ENCODE measurements at places on chromosomes 6 and 20.

- no peak for DNase-seq
Observed at GRCh38 chr6:104689551-104690205, 170.0 kb downstream of the HACE1 start.

DNA sequence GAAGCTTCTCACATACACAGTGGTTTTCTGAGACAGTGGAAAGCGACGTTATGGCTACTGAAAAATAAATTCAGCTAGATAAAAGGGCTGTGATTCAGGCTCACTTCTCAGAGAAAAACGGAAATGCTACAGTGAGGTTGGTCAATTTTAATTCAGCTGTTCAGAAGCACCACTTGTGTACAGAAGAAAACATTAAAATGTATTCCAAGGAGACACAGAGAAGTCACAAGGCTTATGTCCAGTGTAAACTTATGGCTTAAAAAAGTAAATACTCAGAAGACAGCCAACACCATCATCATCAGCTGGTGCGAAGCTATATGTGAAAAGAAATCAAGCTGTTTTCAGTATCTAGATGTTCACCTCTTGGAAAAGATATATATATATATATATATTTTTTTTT is 68.6 kb downstream of the ABHD12 start:
- no peak for DNase-seq

DNA sequence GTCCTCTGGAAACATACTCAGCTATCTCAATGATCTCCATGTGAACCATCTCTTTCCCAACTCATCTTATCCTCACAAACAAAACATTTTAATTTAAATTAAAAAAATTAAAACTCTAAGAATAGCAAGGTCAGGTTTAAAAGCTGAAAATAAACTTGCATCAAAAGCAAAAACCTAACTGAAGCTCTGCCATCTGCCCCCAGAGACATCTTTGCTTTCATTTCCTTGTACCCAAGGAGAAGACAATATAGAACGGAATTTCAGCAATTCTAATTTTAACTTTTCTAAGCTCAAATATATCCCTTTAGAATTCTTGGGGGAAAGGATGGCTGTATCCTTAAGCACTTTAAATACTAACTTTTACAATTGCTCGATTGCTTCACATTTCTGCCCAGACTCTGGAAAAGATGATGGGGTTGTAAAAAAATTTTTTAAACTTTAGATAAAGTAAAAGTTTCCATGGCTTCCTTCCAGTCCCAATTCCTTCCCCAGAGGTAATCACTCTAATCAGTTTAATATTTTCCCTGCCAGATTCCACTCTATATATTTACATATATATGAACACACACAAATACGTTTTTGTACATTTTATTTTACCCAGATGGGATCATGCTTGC is 69.2 kb upstream of the SMIM29 start:
- DNase-seq: no peak

DNA sequence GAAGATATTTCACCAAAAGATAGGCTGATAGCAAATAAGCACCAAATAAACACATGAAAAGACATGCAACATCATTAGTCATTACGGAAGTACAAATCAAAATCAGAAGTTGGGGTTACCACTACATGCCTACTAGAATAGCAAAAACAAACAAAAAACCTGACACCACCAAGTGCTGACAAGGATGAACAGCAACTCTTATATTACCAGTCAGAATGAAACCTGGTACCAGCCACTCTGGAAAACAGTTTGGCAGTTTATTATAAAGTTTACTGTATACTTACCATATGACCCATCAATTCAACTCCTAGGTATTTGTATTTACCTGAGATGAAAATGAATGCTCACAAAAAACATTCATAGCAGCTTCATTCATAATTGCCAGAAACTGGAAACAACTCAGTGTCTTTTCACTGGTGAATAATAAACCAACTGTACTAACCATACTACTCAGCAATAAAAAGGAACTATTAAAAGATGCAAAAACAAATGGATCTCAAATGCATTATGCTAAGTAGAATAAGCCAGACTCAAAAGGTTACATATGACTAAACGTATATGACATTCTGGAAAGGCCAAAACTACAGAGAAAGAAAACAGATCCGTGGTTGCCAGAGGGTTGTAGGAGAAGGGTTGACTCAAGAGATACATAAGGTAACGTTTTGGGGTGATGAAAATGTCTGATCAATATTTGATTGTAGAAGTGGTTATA is 33.0 kb downstream of the NUP153 start:
- no peak for DNase-seq

GRCh38 chr6:35521235-35521634 is 8.5 kb upstream of the TULP1 start:
- no peak for DNase-seq

All from activated CD8-positive, alpha-beta memory T cell treated with anti-CD3 and anti-CD28 coated beads, Interleukin-2, amount 50 U/mL, for 4 hours (primary cell).